ENCODE measurements at places on chromosomes 11 and 22.

DNA sequence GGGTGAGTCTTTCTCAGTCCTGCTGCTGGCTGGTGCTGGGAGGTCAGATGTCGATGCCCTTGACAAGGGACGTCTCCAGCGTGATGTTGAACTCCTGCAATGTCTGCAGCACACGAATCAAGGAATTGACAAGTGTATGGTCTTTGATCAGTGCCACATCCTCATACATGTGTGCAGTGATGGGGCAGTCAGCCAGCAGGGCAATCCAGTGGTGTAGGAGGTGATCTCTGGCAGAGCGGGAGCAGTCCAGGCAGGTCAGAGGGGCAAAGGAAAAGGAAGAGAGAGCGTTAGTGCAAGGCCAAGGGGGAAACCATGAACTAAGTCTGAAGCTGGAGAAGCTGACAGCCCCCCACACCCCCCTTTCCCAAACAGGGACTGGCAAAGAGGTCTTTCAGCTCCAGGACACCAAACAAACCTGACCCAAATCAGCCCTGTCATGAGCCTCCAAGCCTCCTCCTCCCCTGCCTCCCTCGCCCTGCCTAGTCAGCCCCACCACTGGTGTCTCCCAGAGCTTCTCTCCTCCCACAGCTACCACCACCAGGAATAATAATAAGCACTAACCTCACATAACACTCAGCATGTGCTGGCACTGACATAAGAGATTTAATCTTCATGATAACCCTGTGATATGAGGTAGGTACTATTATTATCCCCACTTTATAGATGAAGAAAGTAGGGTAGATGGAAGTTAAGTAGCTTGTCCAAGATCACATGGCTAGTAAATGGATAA lies 48.4 kb upstream of the SCUBE2 start:
- DNase-seq, result no peak

- no peak for DNase-seq
These were observed 8.0 kb upstream of the ESAM start for GRCh38 chr11:124769806-124770774.

GRCh38 chr11:133832096-133832990 lies 13.0 kb downstream of the SPATA19 start:
- DNase-seq, result no peak

DNA sequence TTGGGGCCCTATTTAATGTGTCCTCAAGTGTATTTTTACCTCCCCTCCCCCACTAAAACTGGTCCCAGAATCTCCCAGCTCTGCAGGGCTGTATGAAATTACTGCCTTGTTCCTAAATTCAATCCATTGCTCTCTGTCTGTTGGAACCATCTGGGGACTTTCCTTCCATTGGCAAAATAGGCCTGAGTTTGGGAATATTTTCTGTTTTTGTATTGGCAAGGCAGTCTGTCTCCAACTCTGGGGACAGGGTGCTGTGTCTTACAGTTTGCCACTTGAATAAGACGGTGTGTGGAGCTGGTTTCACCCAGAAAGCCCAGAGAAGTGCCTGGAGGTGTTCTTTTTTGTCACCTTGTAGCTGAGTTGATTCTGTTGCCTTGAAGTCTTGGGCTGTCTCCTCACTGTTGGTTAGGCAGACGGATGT lies 1.3 kb downstream of the PACS1 start:
- DNase-seq, result no peak

DNA sequence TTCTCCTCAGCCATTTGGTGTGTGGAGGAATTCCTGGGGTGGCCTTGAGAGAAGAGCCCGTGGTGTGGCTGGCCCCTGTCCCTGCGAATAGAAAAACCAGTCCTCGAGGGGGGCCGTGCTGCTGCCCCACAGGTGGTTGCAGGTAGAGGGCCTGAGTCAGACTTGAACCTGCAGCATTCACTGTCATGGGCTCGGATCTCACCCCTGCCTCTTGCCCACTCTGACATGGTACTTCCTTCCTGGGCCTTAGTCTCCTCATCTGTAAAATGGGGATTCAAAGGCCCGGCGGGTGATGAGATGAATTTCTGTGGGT lies 19.4 kb downstream of the TRMU start:
- DNase-seq, result no peak

DNA sequence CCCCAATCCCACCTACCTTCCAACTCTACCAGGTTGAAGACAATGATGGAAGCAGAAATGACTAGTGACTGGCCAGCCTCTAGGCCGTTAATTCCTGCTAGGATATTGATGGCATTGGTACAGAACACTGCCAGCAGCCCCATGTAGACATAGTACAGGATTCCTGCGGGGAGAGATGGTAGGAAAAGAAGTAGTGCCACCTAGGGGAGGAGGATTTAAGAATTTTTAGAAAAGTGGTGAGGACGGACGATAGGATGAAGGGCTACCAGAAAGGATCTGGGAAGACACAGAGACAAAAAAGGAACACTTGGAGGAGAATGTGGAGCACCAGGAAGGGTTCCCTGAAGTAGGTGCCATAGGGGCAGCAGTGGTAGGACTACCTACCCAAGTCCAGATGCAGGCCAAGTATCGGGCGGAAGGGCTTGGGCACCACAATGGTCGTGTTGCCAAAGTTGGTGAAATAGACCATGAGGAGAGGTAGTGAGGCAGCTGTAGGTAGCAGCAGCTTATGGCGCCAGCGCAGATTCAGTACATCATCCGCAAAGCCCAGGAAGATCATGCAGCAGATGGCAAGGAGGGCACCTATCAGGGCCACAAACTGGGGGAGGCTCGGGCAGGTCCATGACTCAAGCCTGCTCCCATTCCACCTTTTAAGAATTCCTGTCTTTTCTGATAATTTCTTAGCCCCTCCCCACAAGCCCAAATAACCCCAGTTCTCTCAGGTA lies 1.2 kb downstream of the DPAGT1 start:
- no peak for DNase-seq

DNA sequence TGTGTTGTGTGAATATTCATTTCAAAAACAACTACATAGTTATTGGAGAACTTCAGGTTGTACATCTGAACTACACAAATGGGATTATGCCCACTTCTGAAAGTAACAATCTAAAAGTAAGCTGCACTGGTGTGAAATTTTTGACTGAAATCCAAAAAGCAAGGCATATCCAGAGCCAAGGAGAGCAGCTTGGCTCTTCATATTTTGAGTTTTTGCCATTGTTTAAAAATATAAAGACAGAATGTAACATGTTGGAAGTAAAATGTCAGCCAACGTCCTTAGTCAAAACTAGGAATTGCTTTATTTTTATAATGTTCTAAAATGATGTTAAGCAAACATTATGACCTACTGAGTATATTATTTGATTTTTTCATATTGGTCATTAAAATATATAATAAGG lies 45.8 kb upstream of the NOX4 start:
- no peak for DNase-seq

- DNase-seq, result no peak
These were observed 22.0 kb downstream of the AMPD3 start for GRCh38 chr11:10476927-10477689.

GRCh38 chr11:34595960-34596644 lies 24.8 kb upstream of the EHF start:
- no peak for DNase-seq

- DNase-seq, result no peak
These were observed 40.5 kb upstream of the TPBGL start for GRCh38 chr11:75200051-75200450.

DNA sequence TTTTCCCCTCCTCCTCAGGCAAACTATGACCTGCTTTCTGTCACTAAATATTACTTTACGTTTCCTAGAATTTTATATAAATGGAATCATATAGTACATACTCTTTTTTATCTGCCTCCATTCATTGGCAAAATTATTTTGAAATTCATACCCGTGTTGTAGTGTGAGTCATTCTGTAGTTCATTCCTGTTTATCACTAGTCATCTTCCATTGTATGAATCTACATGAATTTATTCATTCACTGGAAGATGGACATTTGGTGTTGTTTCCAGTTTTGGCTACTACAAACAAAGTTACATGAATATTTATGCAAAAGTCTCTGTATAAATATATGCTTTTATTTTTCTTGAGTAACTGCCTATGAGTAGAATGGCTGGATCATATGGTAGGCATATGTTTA lies 60.7 kb upstream of the OPCML start:
- DNase-seq, result no peak

DNA sequence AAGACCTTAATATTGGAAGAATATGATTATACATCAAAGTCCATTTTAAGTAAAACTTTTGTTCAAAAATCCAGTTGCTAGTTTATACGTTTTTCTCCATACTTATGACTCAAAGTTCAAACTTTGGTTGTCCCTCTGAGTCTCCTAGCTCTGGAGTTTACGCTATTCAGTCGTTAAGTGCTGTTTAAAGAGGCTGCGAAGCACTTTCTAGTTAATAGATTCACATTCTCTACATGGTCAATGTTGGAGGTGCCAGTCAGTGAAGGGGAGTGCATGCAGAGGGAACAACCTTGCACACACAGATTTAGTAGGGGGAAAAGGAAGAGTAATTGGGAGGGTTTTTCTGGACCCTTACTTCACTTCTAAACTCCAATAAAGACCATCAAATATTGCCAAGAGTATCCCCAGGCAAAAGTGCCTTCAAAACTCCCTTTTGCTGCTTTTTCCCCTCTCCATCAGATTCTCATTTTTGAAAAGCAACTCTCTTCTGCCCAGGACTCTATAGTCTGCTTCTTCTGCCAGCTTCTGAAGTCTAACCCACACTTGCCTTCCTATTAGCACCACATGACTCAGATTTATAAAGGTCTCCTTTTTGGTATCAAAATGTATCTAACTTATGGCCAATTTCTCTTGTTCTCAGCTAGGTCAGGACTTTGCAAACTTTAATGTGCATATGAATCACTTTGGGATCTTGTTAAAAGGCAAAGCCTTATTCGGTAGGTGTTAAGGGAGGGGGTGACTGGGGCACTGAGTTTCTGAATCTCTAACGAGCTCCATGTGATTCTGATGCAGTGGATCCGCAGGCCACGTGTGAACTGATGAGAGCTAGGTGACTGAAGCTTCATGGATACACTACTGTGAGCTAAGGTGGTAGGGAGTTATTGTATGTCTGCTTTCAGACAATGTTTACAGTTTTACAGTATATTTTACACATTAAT lies 96.2 kb upstream of the MTMR2 start:
- no peak for DNase-seq

GRCh38 chr11:81059356-81059755 lies 1618.5 kb upstream of the TENM4 start:
- no peak for DNase-seq

GRCh38 chr22:41226723-41227655 lies 13.7 kb downstream of the CHADL start:
- no peak for DNase-seq
